Stimulated activated effector memory CD8-positive, alpha-beta T cell treated with anti-CD3 and anti-CD28 coated beads, Interleukin-12 subunit alpha, Interleukin-12 subunit beta, amount 100 ng/mL, for 72 hours (primary cell): ENCODE measurements at places on chromosomes 5 and 9.
A peak's percentile ranks its signal among the peaks of the same experiment; 100 is the strongest.

DNA sequence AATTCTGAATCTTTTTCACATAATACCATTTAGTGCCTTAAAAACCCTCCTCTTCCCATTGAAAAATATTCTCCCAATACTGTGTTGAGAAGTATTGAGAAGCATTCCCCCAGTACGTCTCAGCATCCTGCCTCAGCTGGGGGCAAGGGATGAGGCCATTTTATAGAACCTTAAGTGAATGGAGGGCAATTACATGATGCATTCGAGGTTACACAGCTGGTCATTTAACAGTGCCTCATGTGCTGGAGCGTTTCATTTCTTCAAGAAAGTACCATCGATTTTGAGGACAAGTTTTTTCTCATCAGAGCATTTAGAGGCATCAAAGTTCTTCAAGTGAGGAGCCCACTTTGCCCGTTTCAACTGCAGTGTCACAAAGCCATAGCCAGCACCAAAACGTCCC lies 135.6 kb downstream of the DOCK2 start:
- DNase-seq: no peak

- peak; percentile 89 for DNase-seq
Measured at GRCh38 chr9:135926402-135927194, 19.3 kb upstream of the CAMSAP1 start.

GRCh38 chr9:18791074-18791473 lies 241.9 kb downstream of the SAXO1 start:
- no peak for DNase-seq

DNA sequence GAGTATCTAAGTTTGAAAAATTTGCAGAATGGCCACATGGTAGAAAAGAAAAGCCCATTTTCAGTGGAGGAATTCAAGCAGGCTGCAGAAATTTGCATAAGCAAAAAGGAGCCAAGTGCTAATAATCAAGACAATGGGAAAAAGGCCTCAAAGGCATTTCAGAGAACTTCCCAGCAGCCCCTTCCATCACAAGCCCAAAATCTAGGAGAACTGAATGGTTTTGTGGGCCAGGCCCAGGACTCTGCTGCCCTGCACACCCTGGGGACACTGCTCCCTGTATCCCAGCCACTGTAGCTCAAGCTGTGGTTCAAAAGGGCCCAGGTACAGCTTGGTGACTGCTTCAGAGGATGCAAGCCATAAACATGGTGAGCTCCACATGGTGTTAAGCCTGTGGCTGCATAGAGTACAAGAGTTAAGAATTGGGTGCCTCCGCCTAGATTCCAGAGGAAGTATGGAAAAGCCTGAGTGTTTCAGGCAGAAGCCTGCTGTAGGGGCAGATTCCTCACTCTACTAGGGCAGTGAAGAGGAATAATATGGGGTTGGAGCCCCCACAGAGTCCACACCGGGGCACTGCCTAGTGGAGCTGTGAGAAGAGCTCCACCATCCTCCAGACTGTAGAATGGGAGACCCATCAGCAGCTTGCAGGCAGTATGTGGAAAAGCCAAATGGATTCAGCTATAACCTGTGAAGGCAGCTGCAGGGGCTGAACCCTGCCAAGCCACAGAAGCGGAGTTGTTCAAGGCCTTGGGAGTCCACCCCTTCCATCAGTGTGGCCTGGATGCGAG lies 720.7 kb upstream of the CTNND2 start:
- DNase-seq: no peak

DNA sequence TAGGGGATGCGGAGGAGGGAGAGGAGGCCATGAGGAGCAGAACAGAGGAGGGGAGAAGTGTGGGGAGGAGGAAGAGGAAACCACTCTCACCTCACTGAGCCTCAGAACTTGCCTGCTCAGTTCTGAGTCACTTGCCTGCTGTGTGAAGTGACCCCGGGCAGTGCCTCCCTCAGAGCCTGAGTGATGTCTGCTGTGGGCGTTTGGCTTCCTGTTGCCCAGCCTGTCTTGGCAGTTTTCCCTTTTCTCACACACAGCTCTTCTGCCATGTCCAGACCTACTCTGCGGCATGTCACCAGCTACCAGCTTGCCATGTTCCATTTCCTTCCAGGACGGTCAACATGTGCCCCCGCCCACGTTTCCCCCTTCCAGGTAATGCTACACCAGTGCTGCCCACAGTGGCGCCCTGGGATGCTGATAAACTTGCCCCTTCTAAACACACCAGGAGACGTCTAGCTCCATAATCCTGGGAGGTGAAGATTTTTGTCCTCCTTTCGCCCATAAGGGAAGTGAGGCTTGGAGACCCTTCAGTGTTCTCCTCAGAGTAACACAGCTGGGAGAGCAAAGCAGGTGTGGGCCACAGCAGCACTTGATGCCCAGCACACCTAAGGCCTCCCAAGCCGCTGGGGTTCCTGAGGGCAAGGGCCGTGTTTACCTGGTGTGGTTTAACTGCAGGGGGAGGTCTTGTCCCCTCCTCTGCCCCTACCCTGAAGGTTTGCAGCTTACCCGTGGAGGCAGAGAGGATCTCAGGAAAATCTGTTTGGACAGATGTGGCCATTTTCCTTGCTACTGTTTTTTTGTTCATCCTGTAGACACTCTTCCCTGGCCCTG lies 63.8 kb upstream of the RNF130 start:
- DNase-seq: no peak

DNA sequence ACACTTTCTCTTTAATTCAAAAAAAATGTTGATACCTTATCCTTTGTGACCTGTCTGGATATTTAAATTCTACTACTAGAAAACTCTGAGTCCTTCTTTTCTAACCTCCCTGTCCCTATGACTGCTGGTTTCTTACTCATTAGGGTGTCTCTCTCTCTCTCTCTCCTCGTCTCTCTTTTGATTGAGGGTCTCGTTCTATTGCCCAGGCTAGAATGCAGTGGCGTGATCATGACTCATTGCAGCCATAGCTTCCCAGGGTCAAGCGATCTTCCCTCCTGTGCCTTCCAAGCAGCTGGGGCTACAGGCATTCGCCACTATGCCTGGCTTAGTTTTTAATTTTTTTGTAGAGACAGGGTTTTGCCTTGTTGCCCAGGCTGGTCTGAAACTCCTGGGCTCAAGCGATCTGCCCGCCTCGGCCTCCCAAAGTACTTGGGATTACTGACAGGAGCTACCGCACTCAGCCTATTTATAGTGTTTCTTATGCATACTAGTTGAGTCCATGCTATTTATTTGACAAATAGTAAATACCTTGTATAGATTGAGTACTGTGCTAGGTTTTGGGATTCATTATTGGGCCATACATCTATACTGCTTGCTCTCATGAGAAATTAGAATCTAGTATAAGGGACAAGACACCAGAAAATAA lies 61.9 kb downstream of the NSD1 start:
- no peak for DNase-seq

GRCh38 chr9:109026306-109026705 lies 13.0 kb upstream of the CTNNAL1 start:
- DNase-seq: no peak
